ENCODE measurements at places on chromosomes 4 and X.

DNA sequence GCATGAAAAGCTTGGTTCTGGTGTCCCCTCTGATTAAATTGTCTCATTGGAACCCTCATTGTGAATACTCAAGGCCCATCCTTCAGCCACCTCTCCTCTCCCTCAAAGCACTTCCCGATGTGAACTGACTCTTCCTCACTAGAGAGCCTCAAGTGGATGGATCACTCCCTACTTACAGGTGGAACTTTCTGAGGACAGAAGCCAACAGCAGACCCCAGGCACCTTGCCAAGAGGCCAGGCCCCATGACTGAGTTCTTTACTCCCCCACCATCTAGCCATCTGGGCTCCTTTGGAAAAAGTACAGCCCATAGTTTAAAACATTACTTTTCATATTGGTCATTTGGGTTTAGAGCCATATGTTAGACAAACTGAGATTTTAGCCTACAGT is 224.1 kb downstream of the SHROOM3 start:
- no peak for DNase-seq

GRCh38 chr4:153479101-153479500 is 12.9 kb downstream of the TMEM131L start:
- no peak for DNase-seq

- DNase-seq: no peak
Observed at GRCh38 chr4:61195101-61195500, 5.0 kb upstream of the ADGRL3 start.

DNA sequence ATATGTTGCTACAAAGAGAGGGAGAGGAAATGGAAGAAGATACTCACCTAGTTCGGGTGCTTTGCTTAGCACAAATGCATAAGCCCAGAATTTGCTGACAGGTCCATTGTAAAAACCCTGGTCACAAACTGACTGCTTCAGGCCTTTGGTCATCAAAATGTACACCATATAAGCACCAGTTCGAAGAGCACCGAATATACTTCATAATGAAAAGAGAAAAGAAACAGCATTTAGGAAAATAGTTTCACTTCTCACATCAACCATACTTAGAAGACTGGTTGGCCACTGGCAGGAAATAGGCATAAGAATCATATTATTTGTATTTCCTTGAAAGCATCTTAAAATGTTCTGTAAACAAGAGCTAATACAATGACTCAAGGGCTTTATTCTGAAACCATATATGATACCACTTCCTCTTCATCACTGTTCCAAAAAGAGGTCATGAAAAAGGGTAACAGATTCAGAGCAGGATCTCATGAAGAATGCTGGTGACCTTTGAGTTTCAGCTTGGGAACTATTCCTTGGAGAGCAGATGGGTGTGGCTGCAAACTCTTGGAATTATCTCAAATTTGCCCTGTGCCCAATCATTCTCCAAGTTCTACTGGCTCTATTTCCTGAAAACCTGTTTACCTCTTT is 138.7 kb downstream of the ELOVL6 start:
- no peak for DNase-seq

- DNase-seq: no peak
Observed at GRCh38 chrX:152915541-152916241, 17.8 kb downstream of the ZNF185 start.

DNA sequence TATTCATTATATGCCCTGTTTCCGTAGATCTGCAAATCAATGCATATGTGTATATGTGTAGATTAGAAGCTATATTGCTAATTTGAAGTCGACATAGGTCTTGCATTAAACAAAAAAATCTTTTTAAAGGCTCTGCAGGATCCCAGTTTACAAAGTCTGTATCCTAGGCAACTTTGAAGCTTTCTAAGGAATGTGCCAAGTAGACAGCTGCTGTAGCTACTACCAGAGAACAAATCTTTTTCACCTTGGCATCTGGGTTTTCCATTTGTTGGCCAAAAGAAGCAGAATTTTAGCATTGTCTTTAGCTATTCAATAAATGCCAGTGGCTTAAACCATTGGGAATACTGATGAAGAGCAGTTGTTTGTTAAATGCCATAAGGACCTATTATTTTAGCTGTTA is 88.0 kb downstream of the NAA11 start:
- no peak for DNase-seq

GRCh38 chrX:1679238-1679637 is 64.4 kb downstream of the ASMT start:
- no peak for DNase-seq

GRCh38 chr4:113618205-113618604 is 143.3 kb downstream of the CAMK2D start:
- DNase-seq: no peak

- no peak for DNase-seq
Observed at GRCh38 chr4:37601531-37601930, 84.6 kb downstream of the RELL1 start.

GRCh38 chr4:105657117-105657765 is 51.2 kb downstream of the INTS12 start:
- DNase-seq: no peak

DNA sequence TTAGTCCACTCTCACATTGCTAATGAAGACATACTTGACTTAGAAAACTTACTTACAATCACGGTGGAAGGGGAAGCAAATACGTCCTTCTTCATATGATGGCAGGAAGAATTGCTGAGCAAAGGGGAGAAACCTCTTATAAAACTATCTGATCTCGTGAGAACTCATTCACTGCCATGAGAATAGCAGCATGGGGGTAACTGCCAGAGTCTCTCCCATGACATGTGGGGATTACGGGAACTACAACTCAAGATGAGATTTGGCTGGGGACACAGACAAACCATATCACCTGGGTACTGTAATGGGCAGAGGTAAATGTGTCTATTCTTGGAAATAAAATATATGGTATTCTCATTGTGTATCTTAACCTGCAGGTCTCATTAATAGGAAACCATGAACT is 711.6 kb upstream of the GRID2 start:
- no peak for DNase-seq

DNA sequence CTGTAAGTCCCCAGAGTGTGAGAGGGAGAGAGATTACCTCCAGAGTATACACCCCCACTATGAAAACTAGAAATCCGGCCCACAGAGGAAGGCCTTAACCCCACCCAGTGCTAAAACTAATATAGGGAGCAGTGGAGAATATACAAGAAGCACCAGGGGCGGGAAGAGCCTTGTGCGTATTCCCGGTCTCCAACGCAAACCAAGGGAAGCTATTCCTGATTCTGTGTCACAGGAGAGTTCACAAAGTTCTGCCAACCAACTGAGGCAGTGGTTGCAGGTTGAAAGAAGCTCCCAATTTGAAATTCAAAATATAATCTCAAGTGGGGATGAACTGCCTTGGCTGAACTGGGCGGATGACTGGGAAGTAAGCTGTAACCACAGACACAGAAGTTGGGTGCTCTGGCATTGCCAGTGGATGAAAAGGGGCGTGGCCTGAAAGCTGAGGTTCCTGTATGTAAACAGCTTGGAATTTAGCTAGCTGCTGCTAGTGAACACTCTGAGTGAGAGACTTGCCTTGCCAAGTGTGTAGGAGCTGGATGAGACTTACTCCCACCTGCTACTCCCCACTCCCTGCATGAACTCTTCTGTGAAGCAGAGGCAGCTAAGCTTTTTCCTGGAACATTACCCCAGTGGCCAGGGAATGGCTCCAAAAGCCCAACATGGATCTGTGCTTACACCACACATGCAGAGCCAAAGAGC is 32.7 kb downstream of the ELF2 start:
- DNase-seq: no peak

DNA sequence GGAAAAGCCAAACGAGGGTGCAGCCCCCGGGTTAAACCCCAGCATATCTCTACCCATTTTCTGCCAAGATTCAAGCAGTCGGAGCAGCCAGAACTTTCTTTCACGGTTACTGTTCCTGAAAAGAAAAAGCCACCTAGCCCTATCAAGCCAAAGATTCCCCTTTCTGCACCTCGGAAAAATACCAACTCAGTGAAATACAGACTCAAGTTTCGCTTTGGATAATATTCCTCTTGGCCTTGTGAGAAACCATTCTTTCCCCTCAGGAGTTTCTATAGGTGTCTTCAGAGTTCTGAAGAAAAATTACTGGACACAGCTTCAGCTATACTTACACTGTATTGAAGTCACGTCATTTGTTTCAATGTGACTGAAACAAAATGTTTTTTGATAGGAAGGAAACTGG is 20.0 kb downstream of the FGF5 start:
- no peak for DNase-seq

GRCh38 chr4:52894443-52894842 is 32.3 kb downstream of the RASL11B start:
- DNase-seq: no peak

DNA sequence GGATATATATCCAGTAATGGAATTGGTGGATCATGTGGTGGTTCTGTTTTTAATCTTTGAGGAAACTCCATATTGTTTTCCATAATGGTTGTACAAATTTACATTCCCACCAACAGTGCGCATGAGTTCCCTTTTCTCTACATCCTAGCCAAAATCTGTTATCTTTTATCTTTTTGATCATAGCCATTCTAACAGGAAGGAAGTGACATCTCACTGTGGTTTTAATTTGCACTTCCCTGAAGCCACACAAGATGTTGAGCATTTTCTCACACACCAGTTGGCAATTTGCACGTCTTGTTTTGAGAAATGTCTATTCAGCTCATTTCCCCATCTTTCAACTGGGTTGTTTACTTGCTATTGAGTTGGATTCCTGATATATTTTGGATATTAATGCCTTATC is 194.9 kb downstream of the CBLL2 start:
- DNase-seq: no peak

GRCh38 chr4:147134536-147135210 is 189.0 kb upstream of the TTC29 start:
- DNase-seq: no peak

DNA sequence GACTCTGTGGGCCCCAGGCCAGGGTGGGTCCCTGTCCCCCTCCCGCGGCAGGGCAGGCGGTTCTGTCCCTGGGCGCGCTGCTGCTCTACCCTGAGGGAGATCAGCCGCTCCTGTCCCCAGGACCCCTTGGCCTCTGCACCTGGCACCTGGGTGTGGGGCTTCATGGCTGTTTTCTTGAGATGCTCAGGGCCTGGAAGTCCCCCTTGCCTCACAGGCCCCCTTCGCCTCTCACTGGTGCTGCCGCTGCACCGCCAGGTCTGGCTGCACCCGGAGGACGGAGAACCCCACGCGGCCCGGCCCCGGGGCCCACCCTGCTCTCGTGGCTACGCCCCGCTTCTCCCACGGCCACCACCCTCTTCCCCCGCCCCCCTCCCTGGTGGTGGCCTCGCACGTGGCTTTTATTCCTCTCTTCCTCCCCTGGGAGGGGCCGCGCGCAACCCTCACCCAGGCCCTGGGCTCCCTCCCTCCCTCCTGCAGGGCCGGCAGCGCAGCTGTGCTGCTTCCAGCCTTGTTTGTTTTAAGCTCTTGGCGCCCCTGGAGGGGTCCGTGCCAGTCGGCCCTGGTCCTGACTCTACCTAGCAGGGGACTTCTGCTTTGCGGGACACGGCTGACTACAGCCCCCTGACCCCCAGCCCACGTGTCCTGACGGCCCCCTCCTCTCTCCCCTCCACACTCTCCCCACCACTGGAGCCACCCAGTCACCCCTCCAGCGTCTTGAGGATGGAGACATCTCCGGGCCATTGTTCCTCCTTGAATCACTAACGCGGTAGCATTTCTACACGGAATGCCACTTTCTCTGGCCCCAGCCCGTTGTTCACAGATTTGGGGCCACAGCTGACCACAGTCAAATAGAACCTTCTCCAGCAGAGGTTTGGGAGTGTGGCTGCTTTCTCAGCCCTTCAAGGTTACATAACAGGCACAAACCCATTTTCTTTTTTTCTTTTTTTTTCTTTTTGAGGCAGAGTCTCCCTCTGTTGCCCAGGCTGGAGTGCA is 20.6 kb upstream of the CLDN24 start:
- no peak for DNase-seq

DNA sequence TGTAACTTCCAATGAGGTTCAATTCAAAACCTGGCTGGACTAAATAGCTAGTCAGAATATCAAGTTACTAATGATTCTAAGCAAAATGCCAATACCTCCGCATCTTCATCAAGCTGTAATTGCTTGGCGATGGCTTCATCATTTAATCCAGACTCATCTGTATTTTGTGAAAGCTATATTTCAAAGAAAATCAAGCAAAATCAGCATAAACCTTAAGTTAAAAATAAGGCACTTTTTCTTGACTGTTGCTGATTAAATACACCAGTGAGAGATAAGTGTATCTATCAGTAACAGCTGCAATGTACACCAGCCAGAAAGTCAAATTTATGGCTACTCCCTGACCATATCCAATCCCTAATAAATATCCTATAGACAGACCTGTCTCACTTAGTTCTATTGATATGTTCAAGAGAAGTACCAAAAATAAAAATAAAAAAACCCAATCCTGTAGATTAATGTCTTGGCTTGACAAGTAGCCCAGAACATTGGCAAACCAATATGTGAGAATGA is 39.6 kb downstream of the RFC1 start:
- DNase-seq: no peak

DNA sequence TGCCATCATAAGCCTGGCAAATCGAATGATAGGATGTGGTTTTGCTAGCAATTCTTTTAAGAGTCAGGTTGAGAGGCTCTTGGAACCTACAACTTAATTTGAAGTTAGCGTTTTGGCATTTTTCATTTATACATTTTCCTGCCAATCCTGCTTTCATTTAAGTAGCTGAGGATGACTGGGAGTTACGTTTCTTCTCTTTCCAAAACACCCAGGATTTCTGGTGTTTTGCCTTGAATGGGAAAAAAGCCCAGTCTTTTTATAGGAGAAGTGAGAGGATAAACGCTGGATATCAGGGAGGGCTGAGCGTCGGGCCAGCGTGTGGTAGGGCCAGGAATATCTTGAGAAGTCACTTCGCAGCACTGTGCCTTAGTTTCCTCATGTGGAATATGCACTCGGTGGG is 174.2 kb upstream of the HAND2 start:
- DNase-seq: no peak

- no peak for DNase-seq
Observed at GRCh38 chr4:79676705-79677104, 268.7 kb upstream of the GK2 start.

GRCh38 chr4:61786211-61786610 is 586.1 kb downstream of the ADGRL3 start:
- no peak for DNase-seq

- DNase-seq: no peak
Observed at GRCh38 chrX:8927066-8927635, 106.8 kb downstream of the FAM9B start.

DNA sequence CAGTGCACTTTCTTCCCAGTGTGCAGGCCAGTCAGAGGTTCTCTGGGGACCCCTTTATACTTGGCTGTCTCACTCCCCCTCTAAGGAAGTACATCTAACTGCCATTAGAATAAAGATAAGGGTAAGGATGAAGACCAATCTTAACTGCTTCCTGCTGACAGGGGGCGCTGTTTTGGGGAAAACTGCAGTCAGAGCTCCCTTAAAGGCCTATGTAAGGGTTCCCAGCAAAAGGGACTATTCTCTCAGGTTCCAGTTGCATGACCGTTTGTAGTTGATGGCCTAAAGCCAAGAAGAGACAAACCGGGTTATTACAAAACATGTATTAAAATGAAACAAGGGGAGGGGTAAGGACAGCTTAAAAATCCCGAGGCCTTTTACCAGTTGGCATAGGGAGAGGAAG is 115.6 kb upstream of the SPIN4 start:
- DNase-seq: no peak
